ENCODE measurements at places on chromosomes 1 and 21.

DNA sequence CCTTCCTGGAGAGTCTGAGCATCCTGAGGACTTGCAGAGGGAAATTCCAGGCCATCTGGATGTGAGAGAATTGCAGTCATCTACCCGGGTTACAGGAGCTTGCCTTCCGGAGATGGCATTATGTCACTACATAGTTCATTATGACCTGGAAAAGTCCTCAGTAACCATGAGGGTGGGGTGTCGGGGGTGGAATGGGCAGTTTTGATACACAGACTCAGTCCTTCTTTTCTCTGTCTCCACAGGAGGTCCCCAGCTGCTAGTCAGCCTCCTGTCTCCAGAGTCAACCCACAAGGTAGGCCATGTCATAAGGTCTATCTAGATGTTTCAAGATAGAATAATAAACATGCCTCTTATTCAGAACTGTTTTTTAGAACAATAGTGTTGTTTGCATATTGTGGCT lies 268.2 kb upstream of the SGIP1 start:
- peak; percentile 31 for DNase-seq

- no peak for DNase-seq
Observed at GRCh38 chr1:217871955-217872354, 240.8 kb downstream of the SPATA17 start.

DNA sequence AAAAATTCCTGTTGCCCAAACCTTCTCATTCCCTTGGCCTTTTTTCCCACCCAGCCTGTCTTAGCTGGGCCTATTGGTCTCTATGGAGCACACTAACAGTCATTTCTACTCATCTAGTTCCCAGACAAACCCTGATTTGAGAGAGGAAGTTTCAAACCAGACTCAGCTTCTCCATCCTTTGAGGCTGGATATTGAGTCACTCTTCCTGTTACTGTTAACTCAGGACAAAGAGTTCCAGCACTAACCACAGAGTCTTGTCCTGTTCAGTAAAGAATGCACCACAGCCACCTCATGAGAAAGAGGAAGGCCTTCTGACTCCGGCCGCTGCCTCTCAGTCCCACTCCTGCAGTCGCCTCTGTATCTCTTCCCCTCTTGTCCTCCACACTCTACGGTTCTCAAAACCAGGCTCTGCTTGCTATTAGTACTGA lies 137.8 kb downstream of the PTPRC start:
- DNase-seq = no peak

DNA sequence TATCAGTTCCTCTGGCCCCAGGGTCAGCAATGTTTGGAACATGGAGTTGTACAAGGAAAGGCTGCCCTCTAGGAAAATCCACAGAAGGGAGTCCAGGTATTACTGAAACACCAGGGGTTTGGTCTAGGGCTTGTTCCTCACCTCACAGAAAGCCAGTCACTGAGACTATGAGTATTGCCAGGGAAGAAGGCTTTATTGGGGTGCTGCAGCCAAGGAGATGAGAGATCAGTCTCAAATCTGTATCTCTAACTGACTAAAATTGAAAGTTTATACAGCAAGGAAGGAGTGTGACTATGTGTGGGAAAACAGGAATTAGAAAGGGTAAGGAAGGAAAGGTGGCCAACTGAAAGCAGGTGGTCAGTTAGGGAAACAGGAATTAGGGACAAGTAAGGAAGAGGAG lies 172.3 kb downstream of the LYPLAL1 start:
- no peak for DNase-seq

GRCh38 chr1:179303200-179303785 lies 9.7 kb downstream of the SOAT1 start:
- DNase-seq = no peak

GRCh38 chr1:111032295-111032897 lies 68.7 kb upstream of the LRIF1 start:
- peak; percentile 25 for DNase-seq
